Memory B cell (primary cell): ENCODE measurements at places on chromosomes 5 and 9.

DNA sequence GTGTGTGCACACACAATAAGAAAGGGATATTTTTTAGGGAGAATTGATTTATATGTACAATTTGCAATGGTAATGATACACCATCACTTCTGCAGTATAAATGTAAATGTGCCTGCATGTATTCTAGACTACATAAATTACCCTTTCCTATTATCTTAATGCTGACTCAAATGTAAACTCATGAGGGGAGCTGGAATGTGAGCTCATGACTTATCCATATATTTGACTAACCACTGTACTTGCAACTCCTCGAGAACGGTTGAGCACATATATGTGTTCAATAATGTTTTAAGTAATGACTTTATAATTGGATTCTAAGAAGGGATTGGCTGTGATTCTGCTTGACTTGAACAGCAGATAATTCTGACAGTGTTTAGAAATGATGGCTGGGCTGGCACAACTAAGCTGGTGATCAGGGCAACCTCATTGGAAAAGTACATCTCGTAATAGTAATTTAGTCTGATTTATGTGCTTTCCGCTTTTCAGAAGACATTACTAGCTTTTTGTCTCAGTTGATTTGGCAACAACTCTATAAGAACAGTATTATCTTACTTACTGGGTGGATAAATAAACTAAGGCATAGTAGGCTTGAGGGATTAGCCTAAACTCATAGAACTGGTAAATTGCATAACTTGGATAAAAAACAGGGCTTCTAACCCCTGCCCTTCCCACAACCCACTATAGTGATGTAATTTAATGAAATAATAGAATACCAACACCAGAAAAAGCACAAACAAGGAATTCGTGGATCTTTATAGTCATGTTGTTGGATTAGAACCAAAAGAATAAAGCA, 130.2 kb upstream of the SPEF2 start:
- no peak for DNase-seq

DNA sequence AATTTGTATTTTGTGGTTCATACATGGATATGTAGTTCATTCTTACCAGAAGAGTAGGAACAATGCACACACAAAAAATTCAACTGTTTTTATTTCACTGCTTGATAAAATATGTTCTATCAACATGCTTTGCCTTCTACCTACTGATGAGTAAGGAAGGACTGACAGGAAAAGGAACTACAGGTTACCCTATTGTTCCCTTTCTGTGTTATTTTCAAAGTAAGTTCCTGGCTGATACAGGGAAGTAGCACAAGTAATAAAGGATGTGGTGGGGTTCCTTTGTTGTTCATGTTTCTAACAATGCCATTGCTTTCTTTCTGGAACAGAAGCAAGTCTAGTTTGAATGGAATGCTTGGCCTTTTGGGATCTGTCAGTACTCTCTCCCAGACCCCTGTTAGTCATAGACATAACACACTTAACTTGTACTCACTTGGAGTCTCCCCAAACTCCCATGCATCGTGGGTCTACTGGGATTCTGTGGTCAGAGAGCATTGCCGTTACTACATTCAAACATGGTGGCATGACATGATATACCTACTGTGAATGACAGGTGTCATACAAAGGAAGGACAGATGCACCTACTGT, 20.2 kb upstream of the ALDOB start:
- DNase-seq: no peak

DNA sequence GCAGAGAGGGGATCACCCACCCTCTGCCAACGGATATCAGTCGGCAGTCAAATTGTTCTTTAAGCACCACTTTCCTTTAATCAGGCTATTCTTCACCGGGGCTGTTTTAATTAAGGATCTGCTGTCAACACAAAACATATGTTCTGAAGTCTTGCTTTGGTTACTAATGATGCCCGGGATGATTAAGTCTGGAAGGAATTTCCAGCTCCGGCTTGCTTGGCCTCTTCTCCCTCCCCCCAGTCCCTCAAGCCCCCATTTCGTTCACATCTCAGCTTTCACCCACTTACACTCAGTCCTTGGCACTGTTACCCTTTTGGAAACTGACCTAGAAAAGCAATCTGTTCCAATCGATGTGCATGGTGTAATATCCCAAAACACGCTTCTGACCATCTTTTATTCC, 74.7 kb downstream of the MSX2 start:
- no peak for DNase-seq

GRCh38 chr5:175463641-175464040, 14.7 kb upstream of the SFXN1 start:
- no peak for DNase-seq

GRCh38 chr5:95406426-95407090, 15.4 kb downstream of the FAM81B start:
- no peak for DNase-seq

DNA sequence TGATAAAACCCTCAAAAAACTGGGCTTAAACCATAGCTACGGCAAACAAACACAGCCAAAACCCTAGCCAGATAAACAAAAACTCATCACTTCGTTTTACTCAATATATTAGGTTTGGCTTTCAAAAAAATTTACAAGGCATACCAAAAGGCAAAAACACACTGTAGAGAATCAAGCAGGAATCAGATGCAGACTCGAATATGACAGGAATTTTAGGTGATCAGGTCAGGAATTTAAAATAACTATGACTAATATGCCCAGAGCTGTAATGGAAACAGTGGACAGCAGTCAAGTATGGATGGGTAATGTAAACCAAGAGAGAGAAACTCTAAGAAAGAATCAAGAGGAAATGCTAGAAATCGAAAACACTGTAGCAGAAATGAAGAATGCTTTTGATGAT, 26.5 kb upstream of the DOCK2 start:
- DNase-seq: no peak

DNA sequence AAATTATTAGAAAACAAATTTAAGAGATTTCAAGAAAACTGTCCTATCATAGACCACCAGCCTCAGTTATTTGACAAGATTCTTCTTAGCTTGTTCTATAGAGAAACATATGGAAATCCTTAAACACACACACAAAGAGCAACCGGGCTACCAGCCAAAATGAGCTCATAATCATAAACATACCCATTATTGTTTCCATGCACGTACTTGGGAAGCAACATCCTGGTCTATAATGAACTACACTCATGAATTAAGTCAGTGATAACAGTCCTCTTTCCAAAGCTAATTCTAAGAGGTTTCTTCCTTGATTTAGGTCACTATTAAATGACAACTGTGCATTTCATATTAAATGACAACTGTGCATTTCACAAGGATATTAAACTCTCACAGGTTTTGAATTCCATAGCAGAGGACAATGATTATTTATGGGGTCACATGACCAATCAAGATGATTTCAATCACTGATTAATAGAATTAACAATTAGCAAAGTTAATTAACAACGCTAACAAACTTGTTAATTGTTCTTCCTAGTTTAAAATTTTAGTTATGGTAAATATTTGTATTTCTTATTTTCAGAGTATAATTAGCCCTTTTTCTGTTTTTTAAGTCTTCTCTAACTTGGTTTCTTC, 77.0 kb downstream of the OXCT1 start:
- DNase-seq: no peak

- no peak for DNase-seq
Measured at GRCh38 chr5:171226096-171226754, 82.8 kb upstream of the TLX3 start.
